NCI-H2107 (cell line): ENCODE measurements at places on chromosomes 3 and 15.

- no peak for DNase-seq
Measured at GRCh38 chr15:51243774-51244173, 94.6 kb downstream of the CYP19A1 start.

GRCh38 chr3:171566803-171567422 is 106.7 kb upstream of the TNIK start:
- peak; percentile 61 for DNase-seq

- DNase-seq = no peak
Measured at GRCh38 chr3:41370307-41370706, 171.0 kb downstream of the CTNNB1 start.

GRCh38 chr3:177733233-177733632 is 536.0 kb upstream of the TBL1XR1 start:
- DNase-seq = no peak

GRCh38 chr3:42670051-42670576 is 15.2 kb upstream of the KLHL40 start:
- no peak for DNase-seq

- no peak for DNase-seq
Measured at GRCh38 chr3:110859993-110860392, 211.6 kb upstream of the NECTIN3 start.
